Non-pigmented ciliary epithelial cell (primary cell): ENCODE measurements at places on chromosomes 2 and 18.
A peak's percentile ranks its signal among the peaks of the same experiment; 100 is the strongest.

- DNase-seq, result no peak
Measured at GRCh38 chr2:36964496-36965058, 1.8 kb downstream of the STRN start.

- no peak for DNase-seq
Measured at GRCh38 chr2:38634684-38635083, 31.2 kb upstream of the GALM start.

- no peak for DNase-seq
Measured at GRCh38 chr2:218858138-218858445, 1.5 kb upstream of the WNT6 start.

DNA sequence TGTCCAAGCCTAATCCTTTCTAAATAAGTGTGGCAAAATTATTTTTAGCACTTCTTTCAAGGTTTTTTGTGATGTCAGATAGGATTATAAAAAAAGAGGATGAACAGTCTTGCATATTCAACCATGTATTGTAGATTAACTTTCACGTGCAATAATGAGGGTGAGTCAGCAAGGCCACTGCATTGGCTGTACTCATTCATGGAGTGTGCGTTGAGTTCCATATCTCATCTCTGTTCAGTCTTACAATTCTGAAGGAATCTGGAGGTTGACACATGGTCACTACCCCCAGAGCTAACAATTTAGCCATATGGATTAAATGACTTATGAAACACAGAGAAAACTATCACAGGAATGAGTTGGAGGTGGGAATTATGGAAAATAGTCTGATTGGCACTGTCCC lies 810.5 kb downstream of the SLC4A3 start:
- no peak for DNase-seq

DNA sequence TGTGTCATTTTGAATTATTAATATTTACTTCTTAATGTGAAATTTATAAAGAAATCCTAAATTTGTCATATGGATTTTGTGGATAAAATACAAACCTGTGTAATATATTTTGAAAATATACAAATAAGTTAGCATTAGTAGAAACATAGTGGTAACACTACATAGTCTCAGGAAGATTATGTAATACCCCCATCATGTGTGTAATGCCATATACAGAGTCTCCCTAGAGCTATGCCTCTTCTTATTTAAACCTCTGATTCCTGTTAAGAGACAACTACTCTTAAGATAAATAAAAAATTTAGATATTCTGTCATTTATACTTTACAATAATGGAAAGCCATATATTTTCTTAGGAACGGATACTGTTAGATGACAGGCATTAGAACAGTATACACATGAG lies 2012.0 kb upstream of the LRRTM1 start:
- no peak for DNase-seq

DNA sequence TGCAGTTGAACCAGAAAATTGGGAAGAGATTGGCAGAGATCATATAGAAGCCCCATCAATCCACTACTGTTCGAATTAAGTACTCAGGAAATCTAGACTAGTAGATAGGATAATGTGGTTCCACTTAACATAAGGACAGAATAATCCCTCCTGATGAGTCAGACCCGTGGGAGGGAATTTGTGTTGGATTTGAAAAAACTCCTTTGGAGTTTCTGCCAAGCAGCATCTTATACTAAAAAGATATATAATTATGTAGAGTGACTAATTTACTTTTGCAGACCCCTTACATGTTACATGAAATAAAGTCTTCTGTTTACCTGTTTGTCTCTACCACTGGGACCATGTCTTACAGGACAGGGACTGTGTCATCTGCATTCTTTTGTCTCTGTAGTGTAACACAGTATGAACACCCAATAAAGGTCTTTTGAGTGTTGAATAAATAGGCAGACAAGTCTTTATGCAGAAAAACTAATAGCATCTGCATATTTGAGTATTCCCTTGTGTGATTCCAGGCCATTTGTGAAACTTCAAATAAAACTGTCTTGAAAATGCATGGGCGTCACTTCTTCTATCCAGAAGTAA lies 122.6 kb upstream of the DNAJC10 start:
- peak; percentile 60 for DNase-seq

GRCh38 chr18:76981396-76981968 lies 151.1 kb downstream of the MBP start:
- DNase-seq, result no peak

DNA sequence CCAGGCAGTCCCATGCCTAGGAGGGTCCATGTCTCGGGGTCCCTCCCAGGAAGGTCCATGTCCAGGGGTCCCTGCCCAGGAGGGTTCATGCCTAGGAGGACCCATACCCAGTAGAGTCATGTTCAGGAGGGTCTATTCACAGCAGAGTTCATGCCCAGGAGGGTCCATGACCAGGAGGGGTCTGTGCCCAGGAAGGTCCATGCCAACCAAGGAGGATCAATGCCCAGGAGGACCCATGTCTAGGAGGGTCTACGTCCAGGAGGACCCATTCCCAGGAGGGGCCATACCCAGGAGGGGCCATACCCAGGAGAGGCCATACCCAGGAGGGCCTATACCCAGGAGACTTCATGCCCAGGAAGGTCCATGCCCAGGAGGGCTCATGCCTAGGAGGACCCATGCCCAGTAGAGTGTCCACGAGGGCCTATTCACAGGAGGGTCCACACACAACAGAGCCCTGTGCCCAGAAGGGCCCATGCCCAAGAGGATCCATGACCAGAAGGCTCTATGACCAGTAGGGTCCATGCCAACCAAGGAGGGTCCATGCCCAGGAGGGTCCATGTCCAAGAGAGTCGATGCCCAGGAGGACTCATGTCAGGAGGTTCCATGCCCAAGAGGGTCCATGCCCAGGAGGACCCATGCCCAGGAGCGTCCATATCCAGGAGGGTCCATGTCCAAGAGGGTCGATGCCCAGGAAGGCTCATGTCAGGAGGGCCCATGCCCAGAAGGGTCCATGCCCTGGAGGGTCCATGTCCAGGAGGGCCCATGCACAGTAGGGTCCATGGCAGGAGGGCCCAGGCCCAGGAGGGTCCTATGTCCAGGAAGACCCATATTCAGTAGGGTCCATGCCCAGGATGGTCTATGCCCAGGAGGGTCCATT lies 10.1 kb downstream of the GPR35 start:
- DNase-seq, result no peak

DNA sequence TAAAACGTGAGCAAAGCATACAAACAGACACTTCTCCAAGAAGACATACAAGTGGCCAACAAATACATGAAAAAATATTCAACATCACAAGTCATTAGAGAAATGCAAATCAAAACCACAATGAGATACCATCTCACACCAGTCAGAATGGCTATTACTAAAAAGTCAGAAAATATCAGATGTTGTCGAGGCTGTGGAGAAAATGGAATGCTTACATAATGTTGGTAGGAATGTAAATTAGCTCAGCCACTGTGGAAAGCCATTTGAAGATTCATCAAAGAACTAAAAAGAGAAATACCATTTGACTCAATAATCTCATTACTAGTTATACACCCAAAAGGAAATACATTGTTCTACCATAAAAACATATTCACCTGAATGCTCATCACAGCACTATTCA lies 825.7 kb downstream of the SUCLG1 start:
- DNase-seq, result no peak

DNA sequence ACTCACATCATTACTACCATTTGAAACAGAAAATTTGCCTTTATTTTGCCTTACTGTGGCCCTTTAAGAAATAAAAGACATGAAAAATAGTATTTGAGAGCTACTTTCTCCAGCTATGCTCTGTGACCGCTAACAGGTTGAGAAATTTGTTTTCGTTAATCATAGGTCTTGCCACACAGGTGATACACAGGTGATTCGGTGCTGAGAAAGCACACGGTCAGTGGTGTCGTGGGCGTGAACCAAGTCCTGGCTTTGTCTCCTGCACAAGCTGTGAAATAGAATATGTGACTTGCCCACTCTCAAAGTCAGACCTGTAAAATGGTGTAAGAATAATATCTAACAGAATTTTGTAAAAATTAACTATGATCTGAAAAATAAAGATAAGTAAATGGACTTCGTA lies 155.3 kb upstream of the SLC39A10 start:
- no peak for DNase-seq

DNA sequence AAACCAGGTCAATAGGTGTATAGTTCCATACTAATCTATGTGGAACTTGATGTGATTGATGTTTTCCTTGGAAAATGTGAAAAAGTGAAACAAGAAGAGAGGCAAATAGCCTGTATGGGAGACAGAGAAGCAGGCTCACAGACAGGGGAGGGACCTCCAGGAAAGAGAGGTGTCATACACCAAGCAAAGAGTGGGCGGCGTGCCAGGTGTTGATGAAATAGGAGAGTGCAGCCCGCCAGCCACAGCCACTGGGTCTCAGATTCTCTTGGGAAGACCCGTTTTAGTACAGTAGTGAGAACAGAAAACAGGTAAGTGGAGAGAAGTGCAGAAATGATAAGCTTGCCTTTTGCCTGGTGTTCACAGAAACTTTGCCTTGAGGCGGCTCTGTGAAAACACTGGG lies 301.9 kb downstream of the ZNF407 start:
- DNase-seq, result no peak

- DNase-seq, result peak; percentile 82
Measured at GRCh38 chr2:45946023-45946422, 294.5 kb downstream of the PRKCE start.

GRCh38 chr18:42339372-42339771 lies 384.3 kb downstream of the PIK3C3 start:
- no peak for DNase-seq

DNA sequence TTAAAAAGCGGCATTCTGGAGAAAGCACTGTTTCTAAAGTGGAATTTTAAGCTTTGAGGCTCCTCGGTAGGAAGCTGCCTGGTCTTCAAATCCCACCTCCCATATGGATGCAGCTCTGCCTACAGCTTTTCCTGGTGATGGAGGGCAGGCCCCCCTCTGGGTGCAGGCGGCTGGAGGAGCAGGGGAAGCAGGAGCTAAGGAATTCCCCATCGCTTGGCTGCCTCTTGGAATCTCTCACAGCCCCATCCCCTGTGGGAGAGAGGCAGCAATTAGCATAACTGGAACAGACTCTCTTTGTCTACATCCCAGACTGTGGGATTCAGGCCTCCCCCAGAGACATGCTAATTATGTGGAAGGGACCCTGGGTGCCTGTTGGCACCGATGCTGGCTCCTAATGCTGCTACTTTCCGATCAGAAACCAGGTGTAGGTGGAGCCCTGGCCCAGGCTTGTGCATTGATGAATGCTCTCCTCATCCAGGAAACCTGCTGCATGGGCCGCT lies 51.3 kb downstream of the LIPG start:
- no peak for DNase-seq

DNA sequence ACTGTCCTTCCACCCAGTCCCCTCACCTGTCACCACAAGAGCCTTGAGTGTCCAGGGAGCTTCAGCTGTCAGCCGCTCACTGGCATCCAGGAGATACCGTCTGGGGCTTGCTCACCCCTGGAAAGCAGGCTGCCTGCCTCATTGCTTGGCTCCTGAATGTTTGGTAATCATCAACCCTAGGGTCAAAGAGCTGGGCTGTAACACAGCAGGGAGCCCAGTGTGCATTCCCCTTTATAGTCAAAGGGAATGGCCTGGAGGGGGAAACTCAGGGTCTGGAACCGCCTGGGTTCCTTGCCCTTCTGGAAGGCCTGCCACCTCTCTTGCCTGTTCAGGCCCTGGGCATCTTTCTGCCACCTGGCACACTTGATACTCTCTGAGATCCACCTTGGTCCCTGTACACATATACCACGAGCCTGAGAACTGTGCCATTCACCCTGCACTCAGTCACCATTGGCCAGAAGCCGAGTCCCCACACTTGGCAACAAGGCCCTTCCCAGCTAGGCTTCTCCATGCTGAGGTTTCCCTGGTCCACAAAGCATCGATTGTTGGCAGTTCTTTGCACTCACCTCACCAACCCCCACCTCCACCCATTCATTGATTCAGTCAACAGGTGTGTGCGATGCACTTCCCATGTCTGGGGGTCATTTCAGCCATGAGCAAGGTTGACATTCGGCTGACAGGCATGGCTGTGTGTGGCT lies 35.0 kb downstream of the TPRKB start:
- no peak for DNase-seq

- no peak for DNase-seq
Measured at GRCh38 chr18:76530846-76531245, 35.8 kb upstream of the ZNF516 start.

GRCh38 chr2:38700881-38701458 lies 35.1 kb downstream of the GALM start:
- DNase-seq, result no peak

GRCh38 chr2:7456762-7457161 lies 539.5 kb downstream of the RNF144A start:
- DNase-seq, result no peak

GRCh38 chr2:44364604-44365003 lies 2.9 kb downstream of the CAMKMT start:
- no peak for DNase-seq

- no peak for DNase-seq
Measured at GRCh38 chr2:28588292-28588670, 92.4 kb downstream of the PLB1 start.

- DNase-seq, result no peak
Measured at GRCh38 chr18:76462326-76462694, 32.7 kb downstream of the ZNF516 start.

DNA sequence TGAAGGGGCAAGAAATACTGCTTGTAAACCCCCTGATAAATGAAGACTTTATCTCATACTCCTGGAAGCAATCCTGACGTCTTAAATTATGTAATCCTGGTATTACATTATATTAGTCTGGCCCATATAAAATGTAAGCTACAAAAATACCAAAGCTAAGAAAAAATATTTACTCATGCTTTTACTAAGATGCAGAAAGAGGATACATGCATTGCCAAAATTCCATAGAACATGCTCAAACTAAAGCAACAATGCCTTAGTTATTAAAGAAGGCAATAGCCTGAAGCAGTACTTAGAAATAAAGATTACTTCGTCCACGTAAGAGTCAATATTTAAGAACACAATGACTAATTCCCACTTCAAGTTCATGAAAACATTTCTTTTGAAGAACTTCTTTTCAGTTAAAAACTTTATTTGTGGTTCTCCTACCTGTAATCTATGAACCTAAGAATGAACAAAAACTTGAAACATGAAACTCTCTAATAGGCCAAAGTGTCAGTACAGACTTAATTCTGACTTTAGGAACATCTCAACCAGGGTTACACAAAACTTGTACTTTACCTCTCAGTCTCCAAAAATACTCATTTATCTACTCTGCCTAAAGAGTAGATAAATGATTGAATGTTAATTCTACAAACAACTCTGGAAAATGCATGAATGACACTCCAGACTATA lies 117.3 kb downstream of the THADA start:
- no peak for DNase-seq

DNA sequence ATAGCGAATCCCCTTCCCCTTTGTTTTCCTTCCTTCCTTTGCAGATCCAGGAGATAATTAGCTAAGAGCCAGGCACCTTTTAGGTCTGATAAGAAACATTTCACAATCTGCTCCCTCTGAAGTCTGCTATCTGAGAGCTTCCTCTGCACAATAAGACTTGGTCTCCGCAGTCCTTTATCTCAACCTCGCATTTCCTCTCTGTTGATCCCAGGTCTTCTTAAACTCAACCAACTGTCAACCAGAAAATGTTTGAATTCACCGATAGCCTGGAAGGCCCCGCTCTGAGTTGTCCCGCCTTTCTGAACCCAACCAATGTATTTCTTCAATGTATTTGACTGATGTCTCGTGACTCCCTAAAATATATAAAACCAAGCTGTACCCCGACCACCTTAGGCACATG lies 78.4 kb upstream of the CTDP1 start:
- no peak for DNase-seq
